Foreskin keratinocyte (primary cell): ENCODE measurements at places on chromosomes 7 and 10. TPM values are rescaled to one million over a fixed set of nuclear protein-coding genes. Genes with fewer than 3 reads are reported as not detected.

MYOZ1 gene
- total RNA-seq, result not detected in 2 replicates

MYO1G gene
- total RNA-seq, result 0.04 and 0.10 TPM in 2 replicates

FKBP6 gene
- total RNA-seq, result not detected in 2 replicates

CUL2 gene
- total RNA-seq, result 38.7 and 43.1 TPM in 2 replicates

CYP3A7 gene
- not detected in 2 replicates for total RNA-seq

UNCX gene
- total RNA-seq, result not detected in 2 replicates

STEAP1 gene
- total RNA-seq, result 18.6 and 23.4 TPM in 2 replicates

KAZALD1 gene
- 0.27 and 0.32 TPM in 2 replicates for total RNA-seq

ZNF488 gene
- 1.6 and 1.9 TPM in 2 replicates for total RNA-seq

GBX1 gene
- total RNA-seq, result not detected in 2 replicates

GIMAP4 gene
- total RNA-seq, result not detected in 2 replicates

TMEM213 gene
- total RNA-seq, result not detected in 2 replicates

CNPY1 gene
- total RNA-seq, result not detected in 2 replicates
